Osteoblast (primary cell): ENCODE measurements at places on chromosomes 6 and 20.

DNA sequence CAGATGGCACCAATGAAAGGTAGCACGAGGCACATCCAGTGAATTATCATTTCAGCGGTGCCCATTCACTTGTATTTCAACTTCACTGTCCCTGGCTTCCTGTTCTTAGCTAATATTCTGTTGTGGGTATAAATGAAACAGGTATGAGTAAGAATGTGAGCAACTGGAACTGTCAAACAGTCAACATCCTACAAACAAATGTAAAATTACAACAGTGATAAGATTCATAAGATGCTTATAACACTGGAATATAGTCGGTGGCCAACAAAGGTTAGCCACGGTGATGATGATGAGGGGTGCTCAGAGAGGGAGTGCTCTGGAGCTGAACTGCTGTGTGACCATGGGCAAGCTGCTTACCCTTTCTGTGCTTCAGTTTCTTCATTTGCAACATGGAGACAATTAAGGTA lies 74.9 kb upstream of the TOX2 start:
- no peak for DNase-seq

DNA sequence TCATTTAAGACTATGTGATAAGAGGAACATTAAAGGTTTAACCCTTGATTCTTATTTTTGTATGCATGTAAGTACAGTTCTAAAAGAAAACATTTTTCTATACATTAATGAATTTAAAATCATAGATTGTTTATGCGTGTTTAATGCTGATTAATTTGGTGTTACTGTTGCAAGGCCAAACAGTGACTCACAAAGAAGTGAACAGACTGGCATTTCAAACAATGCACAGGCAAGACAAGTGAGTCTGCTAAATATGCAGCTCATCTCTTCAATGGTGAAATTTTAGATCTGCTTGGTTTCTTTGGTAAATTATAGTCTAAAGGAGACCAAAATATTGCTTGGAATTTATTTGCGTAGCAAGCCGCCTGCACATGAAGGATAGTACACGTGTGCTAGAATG lies 417.4 kb upstream of the SOX4 start:
- DNase-seq = no peak

GRCh38 chr6:98469141-98469540 lies 365.2 kb upstream of the POU3F2 start:
- DNase-seq = no peak

- DNase-seq = no peak
Observed at GRCh38 chr20:11136691-11137090, 462.9 kb upstream of the JAG1 start.

DNA sequence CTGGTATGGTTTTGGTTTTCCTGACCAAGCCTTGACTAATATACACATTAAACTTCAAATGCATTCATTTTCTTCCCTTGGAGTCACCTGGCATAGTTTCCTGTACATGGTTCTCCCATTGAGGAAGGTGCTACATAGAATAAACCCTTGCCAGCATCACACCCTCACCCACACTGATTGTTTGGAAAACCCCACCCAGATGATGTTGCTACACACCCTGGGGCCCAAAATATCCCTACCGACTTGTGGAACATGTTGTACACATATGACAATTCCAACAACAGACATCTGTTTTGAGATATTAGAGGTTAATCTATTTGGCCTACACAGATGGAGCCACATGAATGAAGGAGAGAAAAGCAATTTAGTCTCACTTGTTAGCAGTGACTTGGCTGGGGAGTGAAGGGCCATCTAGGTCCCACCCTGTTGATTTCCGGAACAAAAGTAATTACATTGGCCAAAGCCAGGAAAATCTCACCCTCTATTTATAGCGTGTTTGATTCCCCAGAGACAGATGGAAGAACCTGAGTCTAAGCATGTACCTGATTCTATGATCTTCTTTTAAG lies 606.0 kb upstream of the BTBD3 start:
- DNase-seq = no peak

DNA sequence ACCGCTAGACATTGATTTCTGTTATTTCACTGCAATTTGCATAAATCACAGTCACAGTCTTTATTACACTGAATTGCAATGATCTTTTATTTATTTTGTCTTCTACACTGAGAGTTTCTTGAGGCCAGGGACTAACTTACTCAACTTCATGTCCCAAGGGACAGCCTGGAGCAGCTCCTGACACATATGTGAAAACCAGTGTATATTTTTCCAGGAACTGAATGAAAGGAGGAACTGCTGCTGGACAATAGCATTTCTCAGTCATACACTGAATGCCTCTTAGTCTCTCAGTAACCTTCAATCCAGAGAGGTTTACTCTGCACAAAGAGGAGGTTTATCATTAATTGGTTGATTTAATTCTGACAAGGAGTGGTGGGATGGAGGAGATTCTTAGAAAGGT lies 5.9 kb downstream of the F13A1 start:
- no peak for DNase-seq
